ENCODE measurements at places on chromosomes 1 and 21.
A peak's percentile ranks its signal among the peaks of the same experiment; 100 is the strongest.

GRCh38 chr1:36591278-36591677, 108.6 kb upstream of the CSF3R start:
- DNase-seq: no peak

GRCh38 chr1:247357781-247358211, 26.1 kb upstream of the ZNF496 start:
- no peak for DNase-seq

DNA sequence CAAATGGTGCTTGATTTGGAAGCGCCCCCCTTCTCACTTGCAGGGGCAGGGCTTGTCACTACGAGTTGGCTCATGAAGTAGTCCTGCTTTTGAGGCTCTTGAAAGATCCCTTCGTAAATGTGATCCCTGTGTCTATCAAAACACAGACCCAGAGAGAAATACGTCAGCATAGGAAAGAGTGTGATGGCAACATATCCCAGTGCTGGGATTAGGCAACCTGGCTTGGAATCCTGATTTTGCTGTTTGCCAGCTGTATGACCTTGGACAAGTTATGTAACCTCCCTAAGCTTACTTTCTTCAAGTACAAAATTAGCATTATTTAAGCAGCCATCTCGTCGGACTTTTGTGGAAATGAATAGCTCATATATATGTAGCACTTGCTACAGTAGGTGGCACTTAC, 228.4 kb downstream of the ATG4C start:
- no peak for DNase-seq

DNA sequence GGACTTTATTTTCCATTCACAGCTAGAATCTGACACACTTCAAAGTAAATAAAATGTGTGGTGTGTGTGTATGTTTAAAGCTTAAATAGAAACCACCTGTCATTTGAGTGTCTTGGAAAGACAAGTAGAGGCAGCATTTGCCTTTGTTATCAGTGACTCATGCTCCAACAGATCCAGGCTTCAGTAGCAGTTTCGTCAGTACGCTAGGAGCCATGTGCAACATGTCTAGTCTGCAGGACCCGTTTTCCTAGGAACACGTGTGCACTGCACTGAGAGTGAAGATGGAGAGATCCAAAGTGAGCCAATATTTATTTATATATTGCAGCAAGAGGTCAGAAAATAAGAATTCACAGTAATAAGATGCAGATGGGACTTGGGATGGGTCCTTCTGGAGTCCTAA, 41.8 kb downstream of the SGIP1 start:
- DNase-seq: no peak

DNA sequence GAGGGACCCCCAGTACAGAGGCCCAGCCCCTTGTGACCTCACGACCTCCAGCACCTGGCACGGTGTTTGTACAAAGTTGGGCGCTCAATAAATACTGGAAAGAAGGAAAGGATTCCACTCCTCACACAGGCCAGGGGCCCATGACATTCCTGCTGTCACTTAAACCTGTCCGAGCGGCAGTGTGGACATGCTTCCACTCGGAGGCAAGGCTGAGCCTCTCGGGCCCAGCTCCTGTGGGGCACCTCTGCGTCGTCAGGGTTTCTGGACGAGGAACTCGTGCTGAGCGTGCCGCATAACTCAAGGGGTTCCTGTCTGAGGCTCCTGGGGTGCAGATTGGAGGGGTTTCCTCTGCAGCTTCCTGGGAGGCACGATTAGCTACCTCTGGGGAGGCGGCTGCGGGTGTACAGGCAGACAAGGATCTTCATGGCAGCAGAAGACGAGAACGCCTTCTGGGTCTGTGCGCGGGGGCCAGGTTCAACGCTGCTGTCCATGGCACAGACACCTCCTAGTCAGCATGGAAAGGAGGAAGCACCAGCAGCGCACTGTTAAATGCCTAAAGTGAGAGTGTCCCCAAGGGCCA, 3.6 kb upstream of the SMIM1 start:
- no peak for DNase-seq

DNA sequence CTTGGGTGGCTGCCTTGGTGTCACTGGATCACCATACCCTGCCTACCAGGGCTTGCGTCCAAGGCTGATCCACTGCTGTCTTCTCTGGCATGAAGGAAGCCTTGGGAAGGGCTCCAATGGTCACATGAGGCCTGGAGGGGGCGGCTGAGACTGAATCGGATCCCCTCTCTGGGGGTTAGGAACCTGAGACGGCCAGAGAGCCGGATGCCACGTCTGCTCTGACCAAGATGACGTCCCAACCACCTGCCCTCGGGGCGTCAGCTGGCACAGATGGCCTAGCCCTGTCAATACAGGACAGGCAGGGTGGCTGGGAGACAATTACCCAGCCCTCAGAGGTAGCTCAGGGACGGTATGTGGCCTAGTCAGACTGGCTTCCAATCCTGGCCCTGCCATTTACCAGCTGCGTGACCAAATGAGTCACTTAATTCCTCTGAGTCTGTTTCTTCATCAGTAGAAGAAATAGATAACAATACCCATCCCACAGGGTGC, 5.4 kb downstream of the TRIM62 start:
- no peak for DNase-seq

DNA sequence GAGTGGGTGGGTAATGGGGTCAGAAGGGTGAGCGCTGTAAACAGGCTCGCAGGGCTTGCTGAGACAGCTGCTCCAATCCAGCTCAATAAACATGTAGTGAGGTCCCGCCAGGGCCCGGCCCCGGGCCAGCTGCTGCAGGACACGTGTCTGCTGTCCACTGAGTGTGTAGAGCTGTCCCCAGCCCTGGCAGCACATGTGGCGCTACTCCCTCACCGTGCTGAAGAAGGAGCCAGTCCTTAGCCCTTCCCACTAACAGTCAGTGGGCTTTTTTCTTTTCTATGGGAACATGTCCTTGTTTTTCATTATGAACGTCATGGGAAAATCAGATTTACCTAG, 78.9 kb upstream of the C1orf174 start:
- DNase-seq: no peak

DNA sequence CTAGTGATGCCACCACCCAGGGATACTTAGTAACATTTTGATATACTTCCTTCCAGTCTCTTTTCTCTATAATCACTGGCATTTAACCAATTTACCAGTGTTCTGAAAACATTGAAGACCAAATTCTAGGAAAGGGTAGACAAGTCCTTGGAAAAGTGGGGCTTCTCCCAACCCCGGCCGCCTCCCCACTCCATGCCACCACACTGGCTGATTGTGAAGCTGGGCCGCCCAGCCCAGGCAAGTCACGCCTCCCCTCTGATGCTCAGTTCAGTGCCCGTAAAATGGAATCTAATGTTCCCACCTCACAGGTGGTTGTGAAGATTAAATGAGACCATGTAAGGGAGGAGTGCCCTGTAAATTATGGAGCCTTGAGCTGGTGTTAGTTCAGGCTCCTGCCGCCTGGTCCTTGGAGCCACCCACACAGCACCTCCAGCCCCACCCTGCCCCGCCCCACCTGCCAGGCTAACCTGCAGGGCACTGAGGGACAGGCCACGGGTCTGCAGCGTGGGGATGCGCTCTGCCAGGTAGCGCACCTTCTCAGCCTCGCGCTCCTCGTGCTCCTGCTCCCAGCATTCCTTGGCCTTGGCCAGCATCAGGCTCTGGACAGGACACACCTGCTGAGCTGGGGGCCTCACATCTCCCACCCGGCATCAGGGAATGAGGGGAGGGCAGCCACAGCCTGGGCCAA, 7.3 kb downstream of the TNNI1 start:
- DNase-seq: no peak

DNA sequence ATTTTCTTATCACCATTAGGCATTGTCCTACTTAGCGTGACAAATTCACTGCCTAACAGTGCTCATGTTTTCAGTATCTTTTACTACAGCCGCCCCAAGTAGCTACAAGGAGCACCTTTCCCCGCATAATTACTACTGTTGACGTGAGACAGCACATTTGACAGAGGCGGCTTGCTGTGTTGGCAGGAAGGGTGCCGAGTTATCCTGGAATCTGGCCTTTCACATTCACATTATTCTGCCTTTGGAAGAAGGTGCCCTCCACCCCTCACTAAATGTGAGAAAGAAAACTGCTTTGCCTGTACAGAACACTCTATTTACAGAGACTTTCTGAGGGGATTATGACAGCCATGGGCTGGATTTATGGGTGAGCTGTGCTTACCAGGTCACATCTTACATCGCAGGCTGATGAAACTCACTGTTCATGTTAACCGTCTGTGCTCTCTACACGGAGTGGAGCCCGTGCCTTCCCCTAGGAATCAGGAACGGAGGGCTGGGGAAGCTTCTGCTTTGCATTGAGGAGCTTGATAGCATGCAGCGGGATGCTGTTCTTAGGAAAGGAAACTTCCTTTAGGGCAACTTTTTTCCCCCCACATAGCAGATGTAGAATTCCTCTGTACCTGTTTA, 148.0 kb upstream of the ZRANB2 start:
- DNase-seq: no peak

DNA sequence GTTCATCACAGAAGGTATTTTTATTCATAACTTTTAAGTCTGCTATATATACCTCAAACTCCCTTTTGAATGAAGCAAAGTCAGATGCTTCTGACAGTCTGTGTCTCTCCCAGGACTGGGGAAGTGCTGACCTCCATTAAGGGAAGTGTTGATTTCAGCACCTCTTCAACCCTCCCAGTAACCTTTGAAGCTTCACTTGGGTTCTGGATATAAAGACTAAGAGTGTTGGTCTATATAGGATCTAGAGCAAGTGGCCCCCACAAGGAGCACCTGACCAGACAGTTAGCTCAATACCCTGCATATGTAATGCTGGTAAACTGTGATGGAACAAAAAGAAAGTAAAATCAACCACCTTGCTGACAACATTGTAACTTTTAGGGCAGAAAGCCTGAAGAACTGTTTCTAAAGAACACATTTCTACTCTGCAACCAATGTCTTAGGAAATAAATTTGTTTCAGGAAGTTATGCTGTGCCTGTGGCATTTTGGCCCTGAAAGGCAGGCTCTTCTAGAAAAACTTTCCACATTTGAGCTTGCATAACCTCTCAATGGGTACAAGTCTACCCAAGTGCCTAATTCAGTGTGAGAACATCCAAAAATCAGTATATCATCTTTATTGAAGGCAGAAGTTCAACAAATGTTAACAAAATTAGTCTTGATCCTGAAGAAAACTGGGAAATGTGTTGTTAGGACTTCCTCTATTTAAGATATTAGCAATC, 865 bp upstream of the PTPN22 start:
- peak; percentile 52 for DNase-seq

- DNase-seq: peak; percentile 75
Observed at GRCh38 chr1:167221738-167222610, 1.3 kb downstream of the POU2F1 start.

- DNase-seq: peak; percentile 74
Observed at GRCh38 chr1:110087812-110088738, 17.6 kb upstream of the ALX3 start.

GRCh38 chr1:196148367-196148970, 459.8 kb downstream of the KCNT2 start:
- peak; percentile 56 for DNase-seq

DNA sequence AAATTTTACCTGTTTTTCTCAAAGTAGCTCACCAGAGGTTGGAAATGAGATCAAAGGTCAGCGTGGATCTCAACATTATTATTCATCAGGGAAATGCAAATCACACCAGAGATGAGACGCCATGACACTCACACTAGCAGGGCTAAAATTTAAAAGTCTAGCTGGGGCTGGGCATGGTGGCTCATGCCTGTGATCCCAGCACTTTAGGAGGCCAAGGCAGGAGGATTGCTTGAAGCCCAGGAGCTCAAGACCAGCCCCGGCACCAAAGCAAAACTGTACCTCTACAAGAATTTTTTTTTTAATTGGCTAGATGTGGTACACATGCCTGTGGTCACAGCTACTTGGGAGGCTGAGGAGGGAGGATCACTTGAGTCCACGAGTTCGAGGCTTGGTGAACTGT, 41.4 kb upstream of the PCBP3 start:
- no peak for DNase-seq

DNA sequence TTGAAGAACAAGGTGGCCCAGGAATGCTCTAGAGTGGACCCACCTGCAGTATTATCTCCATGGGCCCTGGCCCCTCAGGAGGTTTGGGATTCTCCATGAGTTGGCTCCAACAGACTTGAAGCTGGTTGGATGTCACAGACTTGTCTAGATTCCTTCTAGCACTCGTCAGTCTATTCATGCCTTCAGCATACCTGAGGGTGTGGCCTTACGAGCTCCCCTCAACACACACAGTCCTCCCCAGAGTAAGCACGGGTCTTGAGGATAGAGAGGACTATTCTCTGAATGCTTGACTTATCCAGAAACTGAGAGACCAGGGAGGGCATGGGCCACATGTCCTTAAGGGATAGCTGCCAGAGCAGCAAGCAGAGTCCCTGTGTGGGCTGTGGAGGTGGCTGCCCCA, 45.9 kb upstream of the COL6A1 start:
- DNase-seq: peak; percentile 59

GRCh38 chr1:153474347-153474746, 13.9 kb upstream of the S100A7 start:
- no peak for DNase-seq

GRCh38 chr1:208069908-208070307, 159.0 kb upstream of the CD34 start:
- no peak for DNase-seq

DNA sequence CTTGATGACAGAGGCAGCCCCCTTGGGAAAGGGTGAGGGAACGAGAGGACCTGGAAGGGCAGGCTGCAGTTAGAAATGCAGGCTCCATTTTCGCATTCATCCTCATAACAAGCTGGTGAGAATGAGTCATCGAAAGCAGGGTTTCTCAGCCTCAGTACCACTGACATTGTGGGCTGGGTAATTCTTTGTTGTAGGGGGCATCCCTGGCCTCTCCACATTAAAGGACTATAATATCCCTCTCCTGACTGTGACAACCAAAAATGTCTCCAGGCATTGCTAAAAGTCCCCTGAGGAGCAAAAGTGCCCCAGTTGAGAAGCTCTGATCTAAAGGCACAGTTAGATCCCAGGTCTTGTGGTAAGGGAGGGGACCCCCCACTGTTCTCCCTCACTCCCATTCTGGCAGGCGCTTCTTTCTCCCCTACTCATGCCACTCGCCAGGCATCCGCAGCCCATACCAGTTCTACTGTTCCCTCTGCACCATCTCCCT, 20.4 kb downstream of the KCNN3 start:
- no peak for DNase-seq

DNA sequence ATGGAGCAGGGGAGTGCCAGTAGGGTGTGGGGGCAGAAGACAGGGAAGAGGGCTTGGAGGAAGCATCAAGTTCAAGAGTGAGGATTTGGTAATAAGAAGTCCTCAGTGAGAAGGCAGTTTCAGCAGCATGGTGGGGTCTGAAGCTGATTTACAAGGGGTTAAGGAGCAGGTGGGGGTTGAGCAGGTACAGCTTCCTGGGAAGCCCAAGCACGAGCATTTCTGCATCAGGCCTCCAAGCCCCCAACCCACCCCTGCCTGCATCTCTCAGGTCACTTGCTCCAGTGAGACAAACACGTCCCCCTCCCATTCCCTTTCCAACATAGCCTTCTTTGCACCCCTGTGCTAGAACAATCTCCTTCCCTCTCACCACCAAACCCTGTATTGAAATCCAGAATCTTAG, 574.7 kb downstream of the MATN1 start:
- no peak for DNase-seq

Measured in common myeloid progenitor, CD34-positive (primary cell).